MV-4-11 (cell line): ENCODE measurements at places on chromosomes 5 and 9.
A peak's percentile ranks its signal among the peaks of the same experiment; 100 is the strongest.

- no peak for DNase-seq
Observed at GRCh38 chr5:126752081-126752785, 24.7 kb upstream of the LMNB1 start.

GRCh38 chr5:24642022-24642421 lies 2.8 kb downstream of the CDH10 start:
- DNase-seq = peak; percentile 31

GRCh38 chr5:148911386-148911785 lies 85.0 kb downstream of the ADRB2 start:
- DNase-seq = no peak

GRCh38 chr9:89366711-89367110 lies 48.4 kb downstream of the SECISBP2 start:
- no peak for DNase-seq

GRCh38 chr9:81613002-81613812 lies 76.1 kb downstream of the TLE1 start:
- no peak for DNase-seq

GRCh38 chr5:173187054-173187743 lies 42.9 kb downstream of the BNIP1 start:
- no peak for DNase-seq

DNA sequence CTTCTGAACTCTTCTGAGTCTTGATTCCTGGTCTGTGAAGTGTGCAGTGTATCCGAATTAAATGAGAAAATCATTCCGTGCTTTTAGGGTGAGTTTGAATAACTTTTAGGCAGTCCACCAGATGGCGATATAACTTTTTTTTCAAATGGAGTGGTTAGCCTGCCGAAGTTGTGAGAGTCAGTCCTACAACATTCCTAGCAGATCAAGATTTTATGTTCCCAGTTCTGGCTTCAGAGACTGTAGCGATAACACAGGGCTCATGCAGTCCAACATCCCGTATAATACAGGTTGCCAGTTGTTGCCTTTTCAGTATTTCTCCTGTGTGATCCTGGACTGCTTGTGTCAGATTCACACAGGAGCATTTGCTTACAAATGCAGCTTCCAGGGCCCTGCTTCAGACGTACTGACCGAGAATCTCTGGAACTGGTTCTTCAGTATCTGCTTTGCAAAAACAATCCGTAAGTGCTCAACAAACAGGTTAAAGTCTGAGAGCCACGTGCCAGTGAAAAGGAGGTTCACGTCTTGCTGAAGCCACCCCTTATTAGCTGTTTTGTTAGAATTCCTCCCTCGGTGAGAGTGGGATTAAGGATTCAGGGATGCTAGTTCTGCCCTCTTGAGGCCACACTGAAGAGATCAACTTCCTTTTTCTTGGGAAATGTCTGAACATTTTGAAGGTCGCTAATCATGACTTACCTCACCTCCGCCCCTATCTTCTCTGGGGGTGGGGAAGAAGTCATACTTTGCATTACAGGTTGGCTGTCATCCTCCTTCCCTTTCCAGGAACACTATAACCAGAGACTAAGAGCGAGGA lies 22.8 kb downstream of the SMIM3 start:
- peak; percentile 49 for DNase-seq

DNA sequence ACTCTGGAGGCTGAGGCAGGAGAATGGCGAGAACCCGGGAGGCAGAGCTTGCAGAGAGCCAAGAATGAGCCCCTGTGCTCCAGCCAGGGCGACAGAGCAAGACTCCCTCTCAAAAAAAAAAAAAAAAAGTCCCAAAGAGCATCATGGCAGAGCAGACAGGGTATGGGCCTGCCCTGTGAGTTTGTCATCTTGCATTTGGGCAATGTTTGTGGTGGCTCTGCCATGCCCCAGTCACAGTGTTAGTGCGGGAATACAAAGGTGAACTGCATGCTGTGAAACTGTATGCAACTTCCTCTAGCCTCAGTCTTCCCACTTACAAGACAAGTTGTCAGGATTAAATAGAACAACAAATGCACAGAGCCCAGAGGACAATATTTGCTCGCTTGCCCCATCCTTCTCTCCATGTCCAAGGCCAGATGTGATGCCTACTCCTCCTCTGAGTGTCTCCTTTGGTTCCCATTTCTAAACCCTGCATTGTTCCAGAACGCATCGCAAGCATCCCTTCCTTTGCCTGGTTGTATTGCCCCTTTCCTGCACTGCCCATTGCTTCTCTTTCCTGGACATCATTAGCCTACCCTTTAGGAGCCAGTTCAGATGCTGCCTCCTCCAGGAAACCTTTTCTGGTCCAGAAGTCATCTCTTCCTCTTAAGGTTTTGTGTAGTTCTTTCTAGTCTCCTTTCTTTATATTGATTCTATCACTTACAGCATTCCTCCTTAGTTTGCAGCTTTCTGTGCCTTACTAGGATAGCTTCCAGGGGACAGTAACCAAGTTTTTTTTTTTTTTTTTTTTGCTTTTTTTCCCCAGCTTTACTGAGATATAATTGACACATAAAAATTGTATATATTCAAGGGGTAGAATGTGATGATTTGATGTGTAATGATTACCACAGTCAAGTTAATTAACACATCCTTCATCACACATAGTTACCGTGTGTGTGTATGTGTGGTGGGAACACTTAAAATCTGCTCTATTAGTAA lies 69.0 kb upstream of the TNFAIP8 start:
- no peak for DNase-seq

- DNase-seq = no peak
Observed at GRCh38 chr5:149961186-149961685, 678 bp downstream of the SLC26A2 start.

- no peak for DNase-seq
Observed at GRCh38 chr9:90948156-90948555, 146.5 kb downstream of the SYK start.

DNA sequence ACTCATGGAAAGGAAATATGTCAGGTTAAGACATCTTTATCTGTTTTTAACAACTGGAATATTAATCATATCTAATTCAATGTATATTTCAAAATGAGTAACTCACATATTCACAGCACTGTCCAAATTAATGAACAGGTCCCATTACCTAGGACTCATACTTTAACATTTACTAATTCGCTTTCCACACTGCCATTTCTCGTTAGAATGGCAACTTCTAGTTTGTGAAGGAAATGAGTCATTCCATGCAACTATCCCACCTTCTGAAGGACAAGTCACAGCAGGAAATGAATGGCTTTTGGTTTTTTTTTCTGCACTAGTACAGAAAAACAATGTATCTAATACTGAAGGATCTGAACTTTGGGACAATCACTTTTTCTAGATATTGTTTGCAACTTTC lies 24.6 kb upstream of the IFNK start:
- peak; percentile 66 for DNase-seq

DNA sequence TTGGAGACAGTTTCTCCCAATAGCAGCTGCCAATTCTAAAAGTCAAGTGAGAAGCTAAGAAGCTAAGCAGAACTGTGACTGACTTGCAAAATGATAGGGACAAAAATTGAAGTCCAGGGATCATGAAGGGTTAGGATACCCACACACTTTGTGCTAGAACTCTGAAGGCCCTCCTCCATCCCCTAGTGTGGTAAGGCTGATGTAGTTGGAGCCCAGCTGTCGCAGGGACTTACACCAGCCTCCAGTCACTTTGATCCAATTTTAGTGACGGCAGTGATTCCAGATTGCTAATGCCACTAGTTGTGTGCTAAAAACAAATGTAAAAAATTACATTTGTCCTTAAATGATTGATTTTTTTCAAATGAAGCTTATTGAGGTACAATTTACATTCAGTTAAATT lies 742.7 kb upstream of the ZNF608 start:
- DNase-seq = no peak

- no peak for DNase-seq
Observed at GRCh38 chr9:112757282-112757883, 6.8 kb downstream of the SNX30 start.

DNA sequence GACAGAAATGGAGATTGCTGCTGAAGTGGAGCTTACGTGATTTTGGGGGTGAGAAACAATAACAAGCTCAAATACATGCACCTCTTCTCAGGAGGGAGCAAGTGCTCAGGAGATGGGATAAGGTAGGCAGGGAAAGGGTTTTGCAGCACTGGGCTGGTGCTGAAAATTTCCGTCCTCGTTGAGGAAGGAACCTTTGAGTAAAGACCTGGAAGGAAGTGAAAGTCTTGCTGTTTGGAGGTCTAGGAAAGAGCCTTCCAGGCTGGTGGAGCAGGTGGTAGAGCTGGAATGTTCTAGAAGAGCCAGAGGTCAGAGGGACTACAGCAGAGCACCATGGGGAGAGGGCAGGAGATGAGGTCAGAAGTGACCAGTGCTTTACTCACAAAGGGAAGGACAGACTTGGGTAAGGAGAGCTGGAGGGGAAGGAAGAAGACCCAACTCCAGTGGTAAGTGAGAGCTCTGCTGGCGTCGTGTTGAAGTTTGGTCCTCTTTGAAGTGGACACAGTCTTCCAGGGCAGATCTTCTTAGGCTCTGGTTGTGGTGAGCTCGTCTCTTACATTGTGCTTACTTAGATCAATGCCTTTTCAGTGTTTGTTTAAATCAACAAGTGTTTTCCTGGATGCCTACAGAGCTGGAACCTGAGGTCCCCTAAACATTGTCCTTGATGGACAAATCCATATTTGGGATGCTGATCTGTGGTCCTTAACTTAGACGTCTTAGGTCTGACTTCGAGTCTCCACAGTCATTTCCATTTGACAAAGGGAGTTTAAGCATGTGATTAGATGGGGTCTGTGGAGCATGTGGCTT lies 21.0 kb downstream of the ANKRD33B start:
- no peak for DNase-seq

- no peak for DNase-seq
Observed at GRCh38 chr5:175418251-175418650, 25.7 kb downstream of the DRD1 start.

- no peak for DNase-seq
Observed at GRCh38 chr5:138725818-138726416, 27.3 kb upstream of the CTNNA1 start.

DNA sequence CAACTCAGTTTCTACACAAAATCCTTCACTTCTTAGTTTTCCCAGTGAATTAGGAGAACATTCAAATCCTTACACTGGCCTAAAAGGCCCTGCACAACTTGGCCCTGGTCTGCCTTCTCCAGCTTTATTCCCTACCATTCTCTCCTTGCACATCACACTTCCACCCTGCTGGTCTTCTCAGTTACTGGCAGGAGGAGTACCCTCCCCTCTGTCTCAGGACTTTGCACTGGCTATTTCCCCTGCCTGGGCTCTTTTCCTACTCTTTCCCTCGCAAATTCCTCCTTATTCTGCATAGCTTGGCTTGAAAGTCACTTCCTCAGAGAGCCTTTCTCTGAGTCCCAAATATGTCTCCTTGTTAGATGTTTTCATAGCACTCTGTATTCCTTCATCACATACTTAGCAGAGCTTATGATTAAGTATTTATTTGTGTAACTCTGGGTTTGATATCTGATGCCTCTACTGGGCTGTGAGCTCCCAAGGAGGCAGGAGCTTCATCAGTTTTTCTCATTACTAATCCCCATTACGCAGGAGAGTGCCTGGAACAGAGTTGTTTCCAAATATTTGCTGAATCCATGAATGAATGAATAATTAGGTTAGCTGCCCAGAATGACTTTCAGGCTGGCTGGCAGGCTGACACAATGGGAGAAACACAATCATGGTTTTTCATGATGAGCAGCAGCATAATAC lies 159.8 kb upstream of the KLF9 start:
- DNase-seq = no peak

DNA sequence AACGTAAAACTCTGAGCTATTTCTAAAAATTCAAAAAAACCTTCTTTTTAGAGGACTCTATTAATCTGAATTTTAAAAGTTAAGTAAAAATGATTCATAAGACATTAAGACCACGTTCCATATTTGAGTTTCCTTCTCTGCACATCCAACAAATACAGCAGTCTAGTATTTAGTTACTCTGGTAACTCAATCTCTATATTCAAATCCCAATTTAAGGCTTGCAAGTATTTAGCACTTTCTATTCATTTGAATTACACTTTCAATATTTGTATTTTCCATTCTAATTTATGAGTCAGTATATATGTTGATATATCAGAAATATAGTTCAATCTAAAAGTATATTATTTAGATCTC lies 17.7 kb downstream of the RFX3 start:
- DNase-seq = no peak
